Right renal pelvis (tissue), 4 donors: ENCODE measurements at places on chromosomes 3 and 15.

DNA sequence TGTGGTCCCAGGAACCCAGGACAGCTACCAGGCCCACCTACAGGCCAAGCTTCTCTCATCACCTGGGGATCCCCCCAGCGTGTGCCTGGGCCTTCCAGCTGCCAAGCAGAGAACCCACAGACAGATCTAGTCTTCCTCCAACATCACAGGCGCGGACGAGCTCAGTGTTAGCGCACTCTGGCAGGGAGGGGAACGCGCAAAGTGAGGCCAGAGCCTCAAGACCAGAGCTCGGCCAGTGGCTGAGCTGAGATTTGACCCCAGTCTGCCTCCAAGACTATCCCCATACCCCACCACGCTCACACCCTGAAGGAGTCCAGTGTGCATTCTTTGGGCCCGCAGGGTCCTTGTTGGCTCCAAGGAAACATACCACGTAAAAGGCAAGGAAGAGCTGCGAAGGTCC is 5.1 kb downstream of the MFGE8 start:
- DNase-seq: no peak

GRCh38 chr3:187951452-187952190 is 202.3 kb upstream of the LPP start:
- no peak for DNase-seq

- no peak for DNase-seq
Measured at GRCh38 chr3:76367281-76367680, 581.9 kb upstream of the ZNF717 start.

DNA sequence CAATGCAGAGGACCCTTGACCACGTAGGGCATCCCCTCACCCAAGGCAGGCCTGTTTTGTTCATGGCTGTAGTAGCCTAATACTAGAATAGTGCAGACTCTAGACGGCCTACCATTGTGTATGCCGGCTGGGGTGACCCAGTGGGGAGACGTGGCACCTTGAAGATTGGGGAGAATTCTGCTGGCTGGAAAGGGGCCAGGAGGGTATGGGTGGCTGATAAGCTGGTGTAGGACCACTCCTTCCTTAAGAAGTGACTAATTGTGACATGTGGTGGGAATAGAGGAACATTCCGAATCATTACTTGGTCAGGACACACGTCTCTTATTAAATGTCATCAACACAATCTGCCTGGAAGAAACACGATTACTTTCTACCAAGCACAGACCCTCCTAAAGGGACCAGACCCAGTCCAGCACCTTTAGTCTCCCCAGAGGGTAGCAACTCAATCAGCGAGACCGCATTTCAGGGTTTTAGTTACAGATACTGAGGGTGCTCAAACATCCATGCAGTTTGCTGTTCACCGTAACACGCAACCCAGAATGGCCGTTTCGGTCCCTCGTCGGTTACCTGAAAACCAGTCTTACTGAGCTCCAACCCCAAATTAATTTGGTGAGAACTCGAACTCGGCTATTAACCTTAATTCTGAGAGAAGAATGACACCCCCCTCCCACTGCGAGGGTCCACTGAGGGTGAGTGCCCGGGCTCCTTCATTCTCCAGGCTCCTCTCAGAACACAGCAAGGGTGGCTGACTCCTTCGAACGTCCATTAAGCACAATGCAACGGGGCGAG is 1.6 kb upstream of the KLF13 start:
- no peak for DNase-seq

- no peak for DNase-seq
Measured at GRCh38 chr3:172520301-172520831, 2.9 kb downstream of the TNFSF10 start.

DNA sequence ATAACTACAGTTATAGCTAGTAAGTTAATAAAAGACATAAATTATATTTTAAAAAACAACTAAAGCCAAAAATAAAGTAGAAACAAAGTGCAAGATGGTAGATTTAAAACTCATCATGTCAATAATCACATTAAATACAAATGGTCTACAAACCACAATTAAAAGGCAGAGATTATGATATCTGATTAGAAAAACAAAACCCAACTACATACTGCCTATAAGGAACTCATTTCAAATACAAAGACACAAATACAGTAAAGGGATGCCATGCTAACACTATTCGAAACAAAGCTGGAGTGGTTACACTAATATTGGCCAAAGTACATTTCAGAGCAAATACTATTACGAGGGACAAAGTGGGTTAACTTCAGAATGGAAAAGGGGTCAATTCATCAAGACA is 426.5 kb downstream of the SHQ1 start:
- no peak for DNase-seq

DNA sequence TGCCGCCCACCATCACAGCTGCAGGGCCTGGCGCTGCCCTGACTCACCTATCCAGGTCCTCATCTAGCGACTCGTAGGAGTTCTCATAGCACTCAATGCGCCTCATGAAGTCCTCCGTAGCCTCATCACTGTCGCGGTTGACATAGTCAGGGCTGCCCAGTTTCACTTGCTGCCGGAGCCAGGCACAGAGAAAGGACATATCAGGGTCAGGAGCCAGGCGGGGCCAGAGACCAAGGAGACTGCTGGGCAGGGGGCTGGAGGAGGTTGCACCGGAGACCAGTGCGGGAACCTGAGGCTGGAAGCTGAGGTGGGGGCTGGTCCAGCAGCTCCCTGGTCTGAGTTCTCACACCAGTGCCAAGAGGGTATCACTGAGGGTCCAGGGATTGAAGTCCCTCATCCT is 18.2 kb downstream of the PFKFB4 start:
- no peak for DNase-seq
